HCT116 (cell line): ENCODE measurements at places on chromosomes 2 and 18.

DNA sequence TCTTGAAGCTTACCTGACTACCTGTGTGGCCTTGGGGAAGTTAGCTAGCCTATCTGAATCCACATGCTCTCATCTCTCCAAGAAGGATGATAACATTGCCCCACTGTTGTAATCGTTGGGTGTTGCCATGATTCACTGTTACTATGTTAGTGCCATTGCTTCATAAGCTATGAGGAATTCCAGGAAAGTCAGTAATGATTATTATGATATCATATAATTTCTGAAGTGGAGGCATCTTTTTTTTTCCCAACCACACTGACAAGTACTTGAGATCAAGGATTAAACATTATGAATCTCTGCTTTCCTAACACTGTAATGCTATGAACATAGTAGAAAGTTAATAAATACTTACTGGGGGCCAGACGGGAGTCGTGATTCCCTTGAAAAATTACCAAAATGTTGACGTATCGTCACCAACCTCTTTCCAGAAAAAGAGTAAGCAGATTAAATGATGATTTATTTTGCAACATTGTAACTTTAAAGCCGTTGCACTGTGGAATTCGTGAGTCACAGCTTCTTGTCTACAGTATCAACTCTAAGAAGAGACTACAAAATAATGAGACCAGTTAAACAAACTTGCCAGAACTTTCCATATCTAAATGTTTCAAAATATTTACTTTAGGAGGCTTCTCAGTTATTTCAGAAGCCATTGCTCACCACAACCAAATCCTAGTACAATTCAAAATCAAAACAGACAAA is 459.9 kb downstream of the PIK3C3 start:
- no peak for DNase-seq

DNA sequence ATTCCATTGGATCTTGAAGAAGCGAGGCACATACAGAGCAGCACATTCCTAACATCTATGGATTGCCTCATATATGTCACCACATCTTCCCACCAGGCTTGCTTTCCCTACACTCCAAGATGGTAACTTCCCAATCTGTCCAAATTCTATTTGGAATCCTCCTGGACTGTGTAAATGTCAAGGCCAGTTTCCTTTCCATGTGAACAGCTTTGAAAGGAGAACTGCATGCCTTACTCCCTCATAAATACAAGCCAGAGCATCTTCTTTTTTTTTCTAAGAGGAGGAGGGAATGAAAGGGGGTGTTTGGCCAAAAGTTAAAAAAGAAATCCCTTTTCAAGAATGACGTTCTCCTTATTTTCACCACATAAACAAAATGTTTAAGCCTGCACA is 103.8 kb upstream of the OSR1 start:
- DNase-seq, result no peak

DNA sequence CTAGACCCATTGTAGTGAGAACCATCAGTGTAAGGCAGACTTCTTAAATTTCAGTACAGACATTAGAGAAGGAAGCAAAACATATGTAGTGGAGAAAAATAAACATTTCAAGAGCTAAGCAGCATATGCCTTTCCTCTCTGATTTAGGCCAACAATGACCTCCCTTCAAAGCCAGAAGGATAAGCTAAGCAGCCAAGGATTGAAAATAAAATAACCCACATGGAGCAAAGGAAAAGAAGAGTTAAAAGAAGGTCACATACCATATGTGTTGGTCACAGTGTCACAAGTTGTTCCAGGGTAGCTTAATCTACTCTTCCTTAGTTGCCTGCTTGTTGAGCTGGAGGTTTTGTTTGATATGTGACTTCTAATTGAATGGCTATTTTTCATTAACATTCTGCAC is 15.6 kb upstream of the LAMA1 start:
- no peak for DNase-seq

DNA sequence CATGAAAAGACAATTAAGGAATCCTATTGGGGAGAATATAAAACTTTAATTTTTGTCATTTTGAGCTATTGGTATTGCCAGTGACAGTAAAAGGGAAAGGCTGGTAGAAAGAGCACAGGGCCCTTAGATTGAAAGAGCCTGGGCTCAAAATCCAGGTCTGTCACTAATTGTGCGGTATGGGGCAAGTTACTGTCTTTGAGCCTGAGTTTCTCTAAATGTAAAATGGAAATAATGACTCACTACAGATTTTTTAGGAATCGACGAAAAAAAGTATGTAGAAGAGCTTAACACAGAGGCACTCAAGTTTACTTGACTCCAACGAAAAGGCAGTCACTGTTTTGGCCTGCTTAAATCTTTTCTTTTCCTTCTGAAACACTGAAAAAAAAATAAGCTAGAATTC is 7.0 kb downstream of the NDUFV2 start:
- no peak for DNase-seq

DNA sequence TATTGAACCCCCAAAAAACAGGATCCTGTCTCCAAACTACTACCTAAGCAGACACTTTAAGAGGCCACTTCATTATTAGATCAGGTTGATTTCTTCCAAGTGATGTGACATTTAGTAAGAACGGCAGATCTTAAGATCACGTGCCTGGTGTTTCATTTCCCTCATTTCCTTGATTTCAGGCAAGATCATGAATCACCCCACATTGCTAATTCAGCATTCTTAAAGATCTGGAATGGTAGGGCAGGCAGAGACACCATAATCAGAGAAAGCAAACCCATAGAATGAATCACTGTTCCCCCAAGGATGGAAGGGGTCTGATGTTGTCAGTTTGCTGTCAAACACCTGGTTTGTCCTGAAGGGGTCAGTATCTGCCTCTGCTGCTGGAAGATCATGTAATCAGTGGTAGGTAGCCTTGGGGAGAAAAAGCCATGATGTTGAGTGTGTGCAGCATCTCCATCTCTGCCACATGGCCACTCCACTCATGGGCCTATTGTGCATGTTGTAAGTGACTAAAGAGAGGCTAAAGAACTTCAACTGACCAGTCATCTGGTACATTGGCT is 133.9 kb downstream of the ARHGAP15 start:
- no peak for DNase-seq

DNA sequence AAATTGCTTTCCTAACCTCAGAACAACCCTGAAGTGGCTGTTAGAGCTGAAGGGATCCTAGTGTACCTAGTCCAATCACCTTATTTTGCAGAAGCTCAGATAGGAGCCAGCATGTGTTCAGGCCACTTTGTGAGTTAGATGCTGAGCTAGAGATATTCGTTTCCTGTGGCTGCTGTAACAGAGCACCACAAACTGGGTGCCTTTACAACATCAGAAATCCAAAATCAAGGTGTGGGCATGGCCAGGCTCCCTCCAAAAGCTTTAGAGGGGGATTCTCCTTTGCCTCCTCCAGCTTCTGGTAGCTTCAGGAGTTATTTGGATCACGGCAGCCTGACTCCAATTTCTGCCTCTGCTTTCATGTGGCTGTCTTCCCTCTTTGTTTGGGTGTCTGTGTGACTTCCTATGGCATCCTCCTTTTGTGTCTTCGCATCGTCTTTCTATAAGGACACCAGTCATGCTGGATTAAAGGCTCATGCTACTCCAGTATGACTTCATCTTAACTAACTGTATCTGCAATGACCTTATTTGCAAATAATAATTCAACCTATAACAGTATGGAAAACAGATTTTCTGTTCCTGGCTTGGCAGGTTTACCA is 86.3 kb upstream of the TGFA start:
- DNase-seq, result no peak

GRCh38 chr2:212409560-212409959 is 129.0 kb downstream of the ERBB4 start:
- no peak for DNase-seq

DNA sequence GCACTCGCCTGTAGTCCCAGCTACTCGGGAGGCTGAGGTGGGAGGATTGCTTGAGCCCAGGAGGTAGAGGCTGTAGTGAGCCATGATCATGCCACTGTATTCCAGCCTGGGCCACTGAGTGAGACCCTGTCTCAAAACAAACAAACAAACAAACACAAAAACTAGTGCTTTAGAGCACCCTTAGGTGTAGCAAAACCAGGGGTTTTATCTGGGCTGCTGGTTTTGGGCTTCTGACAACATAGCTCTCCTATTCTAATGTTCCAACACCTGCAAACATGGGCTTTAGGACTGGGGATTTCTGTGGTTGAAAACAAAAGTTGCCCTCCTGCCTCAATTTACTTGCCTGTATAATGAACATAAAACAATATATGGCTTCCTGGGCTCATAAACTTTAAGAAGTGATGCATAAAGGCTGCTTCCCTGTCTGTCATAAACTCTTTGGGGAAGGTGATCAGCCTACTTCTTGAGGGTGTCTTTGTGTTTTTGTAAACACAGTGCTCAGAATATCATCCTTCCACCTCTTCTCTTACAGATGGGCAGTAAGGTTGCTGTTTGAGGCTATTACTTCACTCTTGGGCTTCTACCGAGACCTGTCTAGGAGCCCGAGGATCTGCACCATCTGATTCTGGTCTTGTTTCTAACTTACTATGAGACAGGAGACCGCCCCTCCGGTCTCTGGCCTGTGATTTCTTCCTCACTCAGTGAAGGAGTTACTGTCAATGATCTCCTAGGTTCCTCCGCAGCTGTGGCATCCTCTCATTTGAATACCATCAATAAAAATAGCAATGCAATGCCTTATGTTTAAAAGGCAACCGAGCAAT is 246.5 kb downstream of the MYCN start:
- DNase-seq, result no peak

DNA sequence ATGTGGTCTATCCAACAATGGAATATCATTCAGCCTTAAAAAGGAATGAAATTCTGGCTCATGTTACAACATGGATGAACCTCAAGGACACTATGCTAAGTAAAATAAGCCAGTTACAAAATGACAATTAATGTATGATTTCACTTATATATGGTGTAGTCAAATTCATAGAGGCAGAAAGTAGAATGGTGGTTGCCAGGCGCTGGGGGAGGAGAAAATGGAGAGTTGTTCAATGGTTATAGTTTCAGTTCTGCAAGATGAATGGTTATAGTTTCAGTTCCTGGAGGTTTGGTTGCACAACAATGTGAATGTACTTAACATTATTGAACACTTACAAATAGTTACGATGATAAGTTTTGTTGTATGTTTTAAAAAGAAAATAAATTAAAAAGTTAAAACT is 79.2 kb upstream of the IL1R2 start:
- DNase-seq, result no peak

DNA sequence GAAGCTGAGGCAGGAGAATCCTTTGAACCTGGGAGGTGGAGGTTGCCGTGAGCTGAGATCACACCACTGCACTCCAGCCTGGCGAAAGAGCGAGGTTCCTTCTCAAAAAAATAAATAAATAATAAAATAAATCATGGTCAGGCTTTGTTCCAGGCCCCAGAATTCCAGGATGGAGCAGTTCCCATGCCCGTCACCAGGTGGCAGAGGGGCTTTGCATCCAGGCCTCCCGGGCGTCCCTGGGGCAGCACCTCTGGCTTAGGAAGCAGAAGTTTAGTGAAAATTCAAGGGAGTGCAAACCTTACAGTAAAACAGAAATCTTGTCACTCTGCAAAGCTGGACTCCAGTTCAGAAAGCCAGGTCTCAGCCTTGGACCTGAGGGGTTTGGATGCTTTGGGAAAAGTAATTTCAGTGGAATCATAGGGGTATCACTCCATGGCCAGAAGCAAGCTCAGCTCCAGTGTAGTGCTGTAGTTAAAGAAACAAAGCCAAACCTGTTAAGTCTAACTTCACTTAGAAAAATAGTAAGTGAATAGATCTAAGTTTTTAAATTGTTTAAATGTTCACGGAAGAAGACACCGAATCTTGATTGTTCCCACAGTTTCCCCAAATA is 512.7 kb downstream of the CMPK2 start:
- no peak for DNase-seq

DNA sequence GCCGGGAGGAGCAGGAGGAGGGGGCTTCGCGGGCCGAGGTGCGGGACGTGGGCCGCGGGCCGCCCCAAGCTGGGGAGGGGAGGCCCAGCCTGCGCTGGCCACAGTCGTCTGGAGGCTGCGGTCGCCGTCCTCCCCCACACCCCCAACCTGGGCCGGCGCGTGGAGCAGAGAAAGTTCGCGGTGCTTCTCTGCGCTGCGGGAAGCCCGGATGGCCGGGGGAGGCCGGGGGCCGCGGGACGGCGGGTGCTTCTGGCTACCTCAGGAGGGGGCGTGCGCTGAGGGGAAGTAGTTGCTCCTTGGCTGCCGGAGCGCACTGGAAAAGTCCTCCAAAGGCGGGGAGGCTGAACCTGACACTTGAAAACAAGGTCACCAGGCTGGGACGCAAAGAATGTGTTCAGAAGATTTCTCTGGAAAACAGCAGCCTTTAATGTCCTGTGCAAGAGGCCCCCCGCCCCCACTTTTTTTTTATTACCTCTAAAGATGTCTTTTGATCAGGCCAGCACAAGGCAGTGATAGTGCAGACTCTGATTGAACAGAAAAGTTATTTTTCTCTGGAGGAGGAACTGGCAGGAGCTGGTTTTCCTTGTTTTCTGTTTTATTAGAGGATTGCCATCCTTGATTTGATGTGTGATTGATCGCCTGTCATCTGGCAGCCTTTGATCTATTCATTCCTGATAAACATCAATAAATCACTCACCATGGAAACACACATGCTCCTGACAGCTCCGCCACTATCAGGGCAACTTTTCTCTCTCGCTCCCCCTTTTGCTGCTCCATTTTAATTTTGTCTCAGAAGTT is 1.6 kb downstream of the TSHZ1 start:
- no peak for DNase-seq

- DNase-seq, result no peak
Measured at GRCh38 chr2:2648094-2648493, 317.0 kb upstream of the MYT1L start.

DNA sequence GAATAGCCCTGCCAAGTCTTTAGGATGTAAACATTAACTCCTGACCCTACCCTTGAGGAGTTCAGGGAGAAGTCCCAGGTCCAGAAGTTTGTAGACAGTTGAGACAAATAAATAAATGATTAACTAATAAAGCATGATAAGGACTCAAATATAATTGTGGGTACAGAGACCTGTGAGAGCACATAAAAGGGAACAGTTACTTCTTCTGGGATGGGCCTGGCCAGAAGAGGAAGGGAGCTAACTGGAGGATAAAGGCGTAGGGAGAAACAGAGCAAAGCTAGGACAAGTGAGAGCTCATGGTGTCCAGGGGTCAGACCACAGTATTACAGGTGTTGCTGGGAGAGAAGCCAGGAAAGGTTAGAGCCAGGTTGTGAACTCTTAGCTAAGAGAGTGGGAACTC is 3.0 kb downstream of the LCLAT1 start:
- no peak for DNase-seq

DNA sequence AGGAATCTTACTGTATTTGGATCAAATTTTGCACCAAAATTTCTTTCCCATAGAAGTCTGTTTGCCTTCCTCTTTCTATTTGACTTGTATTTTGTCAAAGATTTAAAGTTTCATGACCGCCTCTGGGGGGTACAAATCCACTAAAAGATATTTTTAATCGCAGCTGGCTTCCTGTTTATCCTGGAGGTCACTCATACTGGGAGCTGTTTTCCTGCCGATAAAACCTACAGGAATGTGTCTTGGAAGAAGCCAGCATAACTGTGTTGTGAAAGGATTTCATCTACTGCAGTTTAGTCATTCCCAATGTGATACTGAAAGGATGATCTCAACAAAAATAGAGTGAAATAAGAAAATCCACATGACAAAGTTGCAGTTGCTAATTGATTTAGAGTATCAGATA is 184.0 kb downstream of the RIT2 start:
- DNase-seq, result no peak

- DNase-seq, result no peak
Measured at GRCh38 chr18:51154431-51155063, 42.9 kb downstream of the MEX3C start.

- no peak for DNase-seq
Measured at GRCh38 chr2:27070653-27071276, 689 bp downstream of the OST4 start.
